Suprapubic skin (tissue), 4 donors: ENCODE measurements at places on chromosomes 5 and 9. TPM values are rescaled to one million over a fixed set of nuclear protein-coding genes. Genes with fewer than 3 reads are reported as not detected.

DNA sequence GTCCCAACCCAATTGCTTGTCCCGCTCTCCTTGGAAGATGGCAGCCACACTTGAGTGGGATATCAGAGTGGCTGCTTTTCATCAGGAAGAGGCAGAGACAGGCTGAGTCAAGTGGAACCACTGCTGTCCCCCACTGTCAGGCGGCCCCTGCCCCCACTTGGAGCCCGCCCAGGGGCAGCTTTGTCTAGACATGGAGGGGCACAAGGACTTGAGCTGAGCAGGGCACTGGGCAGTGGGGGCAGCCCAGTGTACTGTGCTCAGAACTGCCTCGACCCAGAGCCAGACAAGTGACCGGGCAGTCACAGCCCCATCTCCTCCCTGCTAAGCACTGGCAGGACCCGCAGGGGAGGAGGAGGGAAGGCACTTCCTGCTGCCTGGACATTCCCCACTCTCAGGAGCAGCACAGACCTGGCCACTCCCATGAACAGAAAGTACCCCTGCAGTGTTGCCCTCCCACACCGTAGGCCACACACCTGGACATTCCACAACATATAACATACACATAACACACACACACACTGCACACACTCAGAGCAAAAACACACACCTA is 91.0 kb downstream of the MRPL36 start:
- DNase-seq: no peak

DNA sequence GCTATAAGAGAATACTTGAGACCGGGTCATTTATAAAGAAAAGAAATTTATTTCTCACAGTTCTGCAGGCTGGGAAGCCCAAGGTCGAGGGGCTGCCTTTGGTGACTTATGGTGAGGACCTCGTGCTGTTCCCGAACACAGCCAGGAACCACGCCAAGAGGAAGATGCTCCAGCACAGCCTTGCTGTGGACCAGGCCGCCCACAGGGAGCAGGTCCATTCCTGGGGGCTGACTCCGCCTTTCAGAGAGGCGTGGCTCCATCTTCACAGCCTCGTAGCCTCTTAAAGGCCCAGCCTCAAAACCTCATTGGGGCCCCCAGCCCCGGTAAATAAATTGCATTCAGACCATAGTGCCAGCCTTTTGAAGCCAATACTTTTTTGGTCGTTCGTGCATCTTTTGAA is 93.5 kb upstream of the CACNA1B start:
- no peak for DNase-seq

DNA sequence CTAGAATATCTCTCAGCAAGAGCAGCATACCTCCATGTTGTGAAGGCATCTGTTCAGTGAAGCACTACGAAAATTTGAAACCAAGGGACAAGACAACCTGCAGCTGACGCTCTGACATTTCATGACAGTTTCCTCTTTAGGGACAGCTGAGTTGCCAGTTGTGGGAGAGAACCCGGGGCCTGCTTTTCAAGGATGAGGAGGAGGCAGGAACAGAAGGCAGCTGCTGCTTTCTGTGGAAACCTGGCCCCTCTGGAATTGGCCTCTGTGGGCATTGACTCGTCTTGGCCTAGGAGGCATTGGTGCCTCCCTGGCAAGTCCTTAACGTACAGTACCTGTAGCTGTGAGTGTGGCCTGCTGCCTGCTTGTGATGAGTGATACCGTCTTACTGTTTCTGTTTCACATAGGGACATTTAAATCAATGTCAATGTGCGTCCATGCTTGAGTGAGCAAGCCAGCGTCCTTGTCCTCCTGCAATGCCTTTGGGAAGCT is 21.6 kb downstream of the SLC46A2 start:
- DNase-seq: no peak

DNA sequence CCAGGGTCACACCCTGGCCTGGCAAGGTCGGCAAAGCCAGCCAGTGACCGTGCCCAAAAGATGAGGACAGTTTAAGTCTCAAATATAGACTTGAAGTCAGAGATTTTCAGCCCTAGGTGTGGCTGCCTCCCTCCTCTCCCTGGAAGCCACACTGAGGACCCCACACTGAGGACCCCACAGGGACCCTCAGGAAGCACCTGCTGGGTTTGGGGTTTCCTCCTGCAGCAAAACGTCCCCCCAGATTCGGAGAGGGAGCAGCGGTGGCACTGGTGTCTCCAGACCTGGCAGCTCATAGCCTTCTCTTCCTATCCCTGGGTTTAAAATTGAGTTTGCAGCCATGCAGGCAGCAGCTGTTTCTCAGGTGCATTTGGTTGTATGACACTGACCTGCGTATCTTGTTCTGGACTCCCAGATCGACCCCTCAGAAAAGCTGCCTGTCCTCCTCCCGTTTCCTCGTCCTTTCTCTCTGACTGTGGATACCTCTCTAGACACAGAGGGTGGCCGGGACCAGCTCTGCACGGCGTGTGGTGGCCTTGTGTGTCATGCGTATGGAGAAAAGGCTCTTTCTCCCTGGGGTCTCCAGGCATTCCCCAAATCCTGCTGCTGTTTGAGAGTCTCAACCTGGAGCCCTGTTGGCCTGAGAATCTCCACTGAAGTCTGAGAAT is 36.6 kb downstream of the MRPL36 start:
- peak; percentile 33 for DNase-seq

DNA sequence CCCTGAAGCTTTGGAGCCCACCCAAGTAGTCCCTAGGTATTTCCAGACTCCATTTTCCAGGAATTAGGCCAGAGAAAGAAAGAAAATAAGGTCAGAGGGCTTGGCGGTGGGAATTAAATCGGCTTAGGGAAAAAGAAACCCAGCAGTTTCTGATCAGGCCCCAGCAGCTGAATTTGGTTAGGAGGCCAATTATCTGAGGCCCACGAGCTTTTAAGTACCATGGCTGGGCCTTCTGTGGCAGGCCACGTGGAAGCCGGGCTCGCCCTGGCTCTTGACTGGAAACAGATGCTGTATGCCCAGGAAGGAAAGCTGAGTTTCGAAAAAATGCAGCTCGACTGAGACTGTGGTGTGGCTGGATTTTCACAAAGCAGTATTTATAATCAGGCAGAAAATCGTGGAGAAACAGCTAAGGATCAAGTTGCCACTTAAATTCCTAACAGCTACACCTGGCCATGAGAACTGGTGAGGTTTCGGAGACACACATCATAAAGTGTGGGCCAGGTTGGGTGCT is 75.1 kb upstream of the PANK3 start:
- DNase-seq: no peak

- DNase-seq: no peak
Observed at GRCh38 chr9:19699756-19700155, 89.1 kb downstream of the SLC24A2 start.

GRCh38 chr5:54093861-54094260 is 216.5 kb downstream of the ARL15 start:
- DNase-seq: no peak

DNA sequence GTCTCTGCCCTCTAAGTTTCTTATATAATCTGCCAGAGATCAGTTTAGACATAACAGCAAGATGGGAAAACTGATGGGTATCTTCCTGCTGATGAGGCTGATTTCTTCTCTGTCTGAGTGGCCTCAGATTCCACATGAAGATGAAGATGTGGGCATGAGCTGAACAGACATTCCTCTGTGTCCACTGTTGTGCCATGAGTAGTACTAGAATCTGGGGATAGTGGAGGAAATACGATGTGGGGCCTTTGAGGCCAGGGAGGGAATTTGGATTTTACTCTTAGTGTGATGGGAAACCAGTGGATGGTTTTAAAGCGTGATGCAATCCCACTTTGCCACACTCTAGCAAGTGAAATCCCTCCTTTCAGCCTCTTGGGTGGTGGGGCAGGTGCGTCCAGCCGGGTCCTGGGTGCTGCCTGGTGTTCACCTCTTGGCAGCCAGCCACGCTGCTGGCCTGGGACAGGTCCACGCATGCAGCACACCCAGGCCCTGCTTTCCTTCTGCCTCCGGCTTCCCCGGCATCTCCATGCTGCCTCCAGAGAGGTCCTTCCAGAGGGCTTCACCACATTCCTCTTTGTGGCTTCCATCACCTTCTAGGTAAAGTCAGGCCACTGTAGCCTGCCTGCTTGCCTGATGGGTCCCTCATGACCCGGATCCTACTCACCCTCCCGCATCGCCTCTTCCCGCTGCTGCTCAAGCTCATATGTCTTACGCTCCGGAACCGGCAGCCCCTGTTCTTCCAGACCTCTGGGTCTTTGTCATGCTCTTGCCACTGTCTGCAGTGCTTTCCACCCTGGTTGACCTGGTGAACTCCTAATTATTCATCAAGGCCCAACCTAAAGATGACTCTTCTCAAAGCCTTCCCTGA is 28.1 kb upstream of the SH3PXD2B start:
- no peak for DNase-seq

- no peak for DNase-seq
Observed at GRCh38 chr5:174030286-174030685, 15.2 kb upstream of the NSG2 start.

DNA sequence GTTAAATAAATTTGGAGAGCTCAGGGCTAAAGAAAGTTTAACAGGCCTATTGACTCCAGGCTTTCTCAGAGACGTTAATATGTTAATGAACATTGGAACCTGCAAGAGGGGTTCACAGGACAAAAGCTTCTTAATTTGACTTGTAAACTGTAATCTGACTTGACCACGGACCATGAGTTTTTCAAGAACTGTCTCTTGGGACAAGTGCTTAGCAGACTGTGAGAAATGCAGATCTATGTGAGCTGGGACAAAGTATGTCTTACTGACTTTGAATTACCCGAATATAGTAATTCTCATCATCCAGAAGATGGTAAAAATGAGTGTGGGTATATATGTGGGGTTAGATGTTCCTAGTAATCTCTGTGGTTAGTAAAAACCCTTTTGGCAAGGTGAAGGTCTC is 186.6 kb downstream of the ATP10B start:
- no peak for DNase-seq

DNA sequence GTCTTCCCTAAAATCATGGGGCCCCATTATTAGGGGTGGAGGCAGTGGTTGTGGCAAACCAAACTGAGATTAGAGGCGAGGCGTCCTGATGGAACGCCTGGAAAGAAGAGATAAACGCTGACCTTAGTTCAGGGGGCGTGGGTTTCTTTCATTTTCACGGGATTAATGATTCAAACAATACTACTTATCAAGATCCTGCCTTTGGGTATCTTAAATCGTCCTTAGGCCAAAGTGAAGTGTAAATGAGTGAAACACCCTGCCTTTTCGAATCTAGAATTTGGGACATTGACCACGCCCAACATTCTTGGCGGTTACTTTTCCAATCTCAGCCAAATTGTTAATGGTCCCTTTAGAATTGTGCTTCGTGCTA is 1.0 kb upstream of the UBTD2 start:
- no peak for DNase-seq

GRCh38 chr9:95268681-95269080 is 48.8 kb downstream of the FANCC start:
- no peak for DNase-seq

- no peak for DNase-seq
Observed at GRCh38 chr5:57696825-57697570, 214.4 kb upstream of the ACTBL2 start.

Gene SLC36A2
- not detected for total RNA-seq

Gene GFPT2
- 3.4 TPM for total RNA-seq

Gene ARHGEF37
- total RNA-seq: 45.4 TPM

Gene ZMYND19
- 29.5 TPM for total RNA-seq

Gene SLC6A3
- total RNA-seq: not detected

Gene FCHO2
- 34.6 TPM for total RNA-seq

Gene TOR2A
- 21.0 TPM for total RNA-seq

Gene TLR4
- 3.4 TPM for total RNA-seq

Gene CERCAM
- 3.7 TPM for total RNA-seq

Gene OLFML2A
- total RNA-seq: 21.0 TPM

Gene SLC34A1
- not detected for total RNA-seq
